Ureter (tissue), 1 donor: ENCODE measurements at places on chromosomes 3 and 15. TPM values are rescaled to one million over a fixed set of nuclear protein-coding genes. Genes with fewer than 3 reads are reported as not detected.

Gene ANKDD1A
- 31.4 TPM for total RNA-seq

DNA sequence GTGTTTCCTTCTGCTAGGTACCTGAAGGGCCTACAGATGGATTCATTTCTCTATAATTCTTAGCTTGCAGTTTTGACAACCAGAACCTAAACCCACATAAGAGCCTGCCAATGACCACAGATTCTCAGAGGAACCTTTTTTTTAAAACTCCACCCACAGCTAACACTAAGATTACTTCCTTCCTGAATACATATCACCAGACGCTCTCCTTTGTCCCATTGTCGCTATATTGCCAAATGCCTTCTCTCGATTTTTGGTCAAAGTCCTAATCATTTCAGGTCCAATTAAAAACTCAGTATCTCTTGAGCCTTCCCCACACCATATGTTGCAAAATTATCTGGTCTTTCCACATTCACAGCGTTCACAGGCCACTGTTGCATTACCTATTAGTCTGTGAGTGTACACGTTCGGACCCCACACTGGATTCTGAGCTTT, 12.4 kb downstream of the ZNF710 start:
- DNase-seq: no peak

Gene LRRC31
- total RNA-seq: 0.78 TPM

Gene USP13
- 9.1 TPM for total RNA-seq
